ENCODE measurements at places on chromosomes 11 and 22. TPM values are rescaled to one million over a fixed set of nuclear protein-coding genes. Genes with fewer than 3 reads are reported as not detected.

RIBC2 gene
- 66.7 TPM for polyA plus RNA-seq

PGGHG gene
- polyA plus RNA-seq: 8.2 TPM

ADM2 gene
- 0.99 TPM for polyA plus RNA-seq

MMP27 gene
- polyA plus RNA-seq: not detected

SCGB1D2 gene
- 2.8 TPM for polyA plus RNA-seq

PIWIL4 gene
- polyA plus RNA-seq: 19.9 TPM

RAG2 gene
- 2.9 TPM for polyA plus RNA-seq

C11orf16 gene
- polyA plus RNA-seq: 5.9 TPM

HBG2 gene
- not detected for polyA plus RNA-seq

USP35 gene
- 10.5 TPM for polyA plus RNA-seq

PATE2 gene
- 0.76 TPM for polyA plus RNA-seq

SLC5A12 gene
- polyA plus RNA-seq: 0.15 TPM

MED17 gene
- 22.4 TPM for polyA plus RNA-seq

CSNK2A3 gene
- 1.5 TPM for polyA plus RNA-seq

POU2AF2 gene
- polyA plus RNA-seq: 7.9 TPM

Measured in testis (tissue), 5 donors.